Left colon (tissue), 2 donors: ENCODE measurements at places on chromosomes 16 and 17. TPM values are rescaled to one million over a fixed set of nuclear protein-coding genes. Genes with fewer than 3 reads are reported as not detected.
A peak's percentile ranks its signal among the peaks of the same experiment; 100 is the strongest.

- no peak for DNase-seq
These were observed 45.4 kb downstream of the SEC14L1 start for GRCh38 chr17:77186141-77186604.

DNA sequence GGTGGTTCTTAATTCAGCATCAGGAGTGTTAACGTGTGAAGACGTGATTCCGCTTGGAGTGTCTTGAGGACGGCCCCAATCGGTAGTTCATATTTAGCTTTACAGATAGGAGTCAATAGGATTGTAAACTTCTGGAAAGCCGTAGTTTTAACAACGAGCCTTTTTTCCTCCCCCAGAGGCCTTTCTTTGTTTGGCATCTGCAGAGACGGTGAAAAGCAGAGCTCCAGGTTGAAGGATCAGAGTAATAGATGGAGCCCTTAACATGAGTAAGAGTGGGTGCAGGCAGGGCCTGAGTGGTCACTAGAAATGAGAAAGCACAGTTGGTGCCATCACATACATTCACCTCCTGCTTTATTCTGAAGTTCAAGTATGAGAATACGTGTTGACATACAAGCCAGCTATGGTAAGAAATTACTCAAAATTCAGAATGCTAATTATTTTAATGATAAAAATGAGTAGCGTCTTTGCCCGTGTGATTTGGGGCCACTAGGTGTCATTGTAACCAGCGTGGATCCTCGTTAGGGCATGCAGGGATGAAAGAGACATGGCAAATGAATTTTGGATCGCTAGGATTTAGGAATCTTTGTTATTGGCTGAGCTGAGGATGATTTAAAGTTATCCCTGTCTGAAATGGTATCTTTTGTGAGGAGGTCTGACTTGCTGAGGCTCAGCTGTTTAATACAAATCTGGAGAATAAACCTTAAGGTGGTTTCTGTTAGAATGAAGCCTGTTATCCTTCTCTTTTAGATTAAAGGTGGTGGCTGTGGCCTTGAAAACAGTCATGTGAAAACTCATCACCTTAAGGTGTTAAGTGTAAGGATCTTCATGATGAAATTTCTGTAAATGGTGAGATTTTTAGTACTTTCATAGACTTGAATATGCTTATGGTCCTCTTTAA, 18.6 kb downstream of the PRCD start:
- no peak for DNase-seq

DNA sequence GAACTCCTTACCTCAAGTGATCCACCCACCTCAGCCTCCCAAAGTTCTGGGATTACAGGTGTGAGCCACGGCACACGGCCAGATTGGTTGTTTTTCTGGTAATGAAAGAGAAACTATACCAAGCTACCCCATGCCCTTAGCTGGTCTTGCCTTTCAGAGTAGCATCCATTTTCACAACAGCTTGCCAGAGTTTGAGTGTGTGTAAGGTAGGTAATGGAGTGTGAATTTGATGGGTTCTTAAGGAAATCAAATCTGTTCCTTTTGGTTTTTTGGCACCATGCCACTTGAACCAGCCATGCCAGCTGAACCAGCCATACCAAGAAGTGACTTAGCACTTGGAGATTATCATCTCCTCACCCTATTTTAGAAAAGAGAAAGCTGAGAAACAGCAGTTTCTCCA, 5.1 kb downstream of the CALCOCO2 start:
- no peak for DNase-seq

DNA sequence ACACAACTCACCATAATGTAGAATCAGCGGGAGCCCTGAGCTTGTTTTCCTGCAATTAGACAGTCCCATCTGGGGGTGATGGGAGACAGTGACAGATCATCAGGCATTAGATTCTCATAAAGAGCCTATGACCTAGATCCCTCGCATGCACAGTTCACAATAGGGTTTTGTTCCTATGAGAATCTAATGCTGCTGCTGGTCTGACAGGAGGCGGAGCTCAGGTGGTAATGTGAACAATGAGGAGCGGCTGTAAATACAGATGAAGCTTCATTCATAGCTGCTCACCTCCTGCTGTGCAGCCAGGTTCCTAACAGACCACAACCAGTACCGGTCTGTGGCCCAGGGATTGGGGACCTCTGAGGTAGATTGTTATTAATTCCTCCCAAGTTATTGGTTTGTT, 2.9 kb upstream of the DOK4 start:
- DNase-seq: no peak

QPRT gene
- 44.9 TPM for total RNA-seq

GRCh38 chr16:73022534-73022933, 25.4 kb downstream of the ZFHX3 start:
- no peak for DNase-seq

DNA sequence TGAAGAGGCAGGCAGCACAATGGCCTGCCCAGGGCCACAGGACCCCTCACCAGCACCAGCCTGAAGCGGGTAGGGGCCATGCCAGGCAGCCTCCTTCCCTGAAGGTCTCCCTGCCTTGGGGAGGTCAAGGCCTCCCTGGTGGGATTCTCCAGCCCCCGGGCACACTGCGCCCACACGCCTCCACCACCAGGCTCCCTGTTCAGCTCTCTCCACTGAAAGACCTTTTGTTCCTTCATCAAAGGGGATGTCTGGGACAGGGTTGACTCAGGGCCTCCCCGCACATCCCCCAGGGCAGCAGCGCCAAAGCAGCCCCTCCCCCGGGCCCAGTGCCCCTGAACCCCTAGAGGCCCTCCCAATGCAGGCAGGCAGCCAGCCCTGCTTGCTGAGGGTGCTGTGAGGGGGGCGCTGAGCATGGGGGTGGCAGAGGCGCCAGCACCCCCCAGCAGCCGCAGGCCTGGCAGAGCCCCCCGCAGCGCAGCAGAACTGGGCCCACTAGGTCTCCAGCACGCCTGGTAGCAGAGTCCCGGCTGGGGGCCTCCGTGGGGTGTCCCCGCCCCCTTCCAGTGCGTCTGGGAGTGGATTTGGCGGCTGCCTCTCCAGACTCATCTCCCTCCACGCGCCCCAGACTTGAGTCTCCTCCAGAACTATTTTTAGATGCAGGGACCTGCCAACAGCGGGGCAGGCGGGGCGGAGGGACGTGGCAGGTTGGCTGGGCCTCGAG, 13.1 kb downstream of the BCAR1 start:
- DNase-seq: peak; percentile 75

LPCAT2 gene
- 17.9 TPM for total RNA-seq
